ENCODE measurements at places on chromosomes 6 and 20.

- DNase-seq: no peak
Measured at GRCh38 chr6:36694616-36695015, 3.0 kb upstream of the RAB44 start.

DNA sequence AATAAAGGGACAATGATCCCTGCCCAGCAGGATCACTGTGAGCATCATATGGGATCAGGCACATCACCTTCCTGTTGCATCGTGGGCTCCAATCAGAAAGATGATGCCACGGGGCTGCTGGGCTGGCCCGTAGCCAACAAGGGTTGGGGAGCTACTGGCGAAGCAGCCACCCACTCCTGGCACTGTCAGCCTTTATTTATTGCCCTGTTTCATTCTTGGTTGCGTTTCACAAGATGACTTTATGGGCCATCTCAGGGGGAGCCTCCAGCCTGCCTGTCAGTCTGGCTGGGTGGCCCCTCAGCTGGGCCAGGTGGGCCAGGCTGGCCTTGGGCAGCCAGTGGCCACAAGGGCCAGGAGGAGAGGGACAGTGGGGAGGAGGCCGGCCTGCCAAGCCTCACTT is 17.3 kb downstream of the VSTM2L start:
- DNase-seq: peak; percentile 31

GRCh38 chr6:111957623-111958315 is 84.5 kb upstream of the FYN start:
- DNase-seq: peak; percentile 16

- DNase-seq: no peak
Measured at GRCh38 chr6:47042275-47042791, at the start of gene ADGRF1. TSS of gene ADGRF1 (minus strand) at chr6:47042332. CDS start at chr6:47029061, 13,271 bp downstream.

DNA sequence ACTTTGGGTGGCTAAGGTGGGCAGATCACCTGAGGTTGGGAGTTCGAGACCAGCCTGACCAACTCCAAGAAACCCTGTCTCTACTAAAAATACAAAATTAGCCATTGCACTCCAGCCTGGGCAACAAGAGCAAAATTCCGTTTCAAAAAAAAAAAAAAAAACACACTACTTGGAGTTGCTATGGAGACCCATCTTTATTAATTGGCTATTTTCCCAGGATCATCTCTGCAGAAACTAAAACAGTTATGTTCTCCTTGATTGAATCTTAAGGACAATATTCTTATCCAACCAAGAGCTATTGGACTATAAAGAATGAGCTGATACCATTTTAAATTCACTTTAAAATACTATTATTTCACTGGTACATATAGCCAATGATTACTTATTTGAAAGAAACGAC is 14.7 kb downstream of the AKIRIN2 start:
- no peak for DNase-seq

DNA sequence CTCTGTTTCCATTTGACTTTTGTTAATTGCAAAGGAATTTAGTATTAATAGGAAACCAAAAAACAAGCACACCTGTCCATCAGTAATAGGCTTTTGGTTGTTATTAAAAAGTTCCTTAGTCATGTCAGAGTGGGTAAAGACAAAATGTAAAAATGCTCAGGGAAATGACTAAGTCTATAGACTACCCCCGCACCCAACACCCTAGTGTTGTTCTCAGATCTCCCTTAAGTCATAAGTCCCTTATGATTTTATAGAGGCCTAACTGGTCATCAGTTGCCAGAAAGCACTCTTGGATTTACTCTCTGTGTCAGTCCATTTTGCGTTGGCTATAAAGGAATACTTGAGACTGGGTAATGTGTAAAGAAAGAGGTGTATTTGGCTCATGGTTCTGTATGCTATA is 52.8 kb downstream of the MAP3K4 start:
- DNase-seq: no peak

- DNase-seq: no peak
Measured at GRCh38 chr6:160899671-160900430, 91.7 kb upstream of the MAP3K4 start.
